ENCODE measurements at places on chromosomes 1 and 21.

DNA sequence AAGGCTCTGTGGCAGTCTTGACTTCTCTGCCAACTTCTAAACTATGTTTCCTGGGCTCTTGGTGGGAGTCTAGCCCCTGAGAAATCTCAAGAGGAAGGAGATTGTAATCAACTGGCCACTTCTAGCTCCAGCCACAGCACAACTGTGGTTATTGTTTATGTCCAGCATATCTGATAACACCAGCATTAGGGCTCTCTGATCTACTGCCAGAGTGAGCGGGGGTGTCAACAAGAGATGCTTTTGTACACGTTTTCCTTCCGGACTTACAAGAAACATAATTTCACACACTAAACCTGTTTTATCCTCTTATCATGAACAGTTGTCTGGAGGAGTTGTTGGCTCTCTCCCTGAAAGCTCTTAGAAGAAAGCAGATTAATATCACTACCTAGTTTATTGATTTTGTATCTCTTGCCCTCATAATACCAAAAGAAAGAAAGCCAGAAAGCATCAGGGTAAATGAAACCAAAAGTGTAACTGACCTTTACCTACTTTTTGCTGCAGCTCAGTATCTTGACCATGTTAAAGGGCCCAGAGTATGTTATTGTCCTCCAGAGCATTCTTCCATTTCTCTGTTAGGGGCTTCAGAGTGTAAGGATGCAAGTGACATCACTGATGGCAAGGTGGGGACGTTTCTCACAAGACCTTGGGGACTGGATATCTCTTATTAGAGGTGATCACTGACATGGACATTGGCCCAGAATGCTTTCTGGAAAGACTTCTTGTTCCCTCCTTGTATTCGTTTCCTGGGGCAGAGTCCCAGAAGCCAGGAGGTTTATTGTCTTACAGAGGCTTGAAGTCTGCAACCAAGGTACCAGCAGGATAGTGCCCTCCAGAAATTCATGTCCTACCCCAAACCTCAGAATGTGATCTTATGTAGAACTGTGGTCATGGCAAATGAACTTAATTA lies 9.6 kb upstream of the SH2D1B start:
- no peak for DNase-seq

GRCh38 chr1:21165076-21165475 lies 11.6 kb downstream of the EIF4G3 start:
- no peak for DNase-seq

DNA sequence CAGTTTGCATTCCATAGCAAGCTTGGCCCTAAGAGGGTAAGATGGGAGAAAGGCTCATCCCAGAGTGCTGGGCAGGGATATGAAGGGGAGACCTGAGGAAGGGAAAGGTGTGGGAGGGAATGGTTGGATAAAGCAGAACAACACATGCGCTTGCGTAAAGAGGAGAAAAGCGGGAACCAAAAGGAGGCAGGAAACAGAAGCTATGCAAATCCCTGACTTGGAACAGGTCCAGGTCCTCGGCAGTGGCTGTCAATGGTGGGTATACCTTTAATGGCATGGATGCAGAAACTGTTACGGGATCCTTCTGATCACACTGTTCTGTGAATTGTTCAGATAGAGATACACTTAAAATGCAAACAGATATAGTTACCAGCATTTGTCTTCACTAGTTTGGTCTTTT lies 455.6 kb downstream of the SIPA1L2 start:
- DNase-seq: no peak

DNA sequence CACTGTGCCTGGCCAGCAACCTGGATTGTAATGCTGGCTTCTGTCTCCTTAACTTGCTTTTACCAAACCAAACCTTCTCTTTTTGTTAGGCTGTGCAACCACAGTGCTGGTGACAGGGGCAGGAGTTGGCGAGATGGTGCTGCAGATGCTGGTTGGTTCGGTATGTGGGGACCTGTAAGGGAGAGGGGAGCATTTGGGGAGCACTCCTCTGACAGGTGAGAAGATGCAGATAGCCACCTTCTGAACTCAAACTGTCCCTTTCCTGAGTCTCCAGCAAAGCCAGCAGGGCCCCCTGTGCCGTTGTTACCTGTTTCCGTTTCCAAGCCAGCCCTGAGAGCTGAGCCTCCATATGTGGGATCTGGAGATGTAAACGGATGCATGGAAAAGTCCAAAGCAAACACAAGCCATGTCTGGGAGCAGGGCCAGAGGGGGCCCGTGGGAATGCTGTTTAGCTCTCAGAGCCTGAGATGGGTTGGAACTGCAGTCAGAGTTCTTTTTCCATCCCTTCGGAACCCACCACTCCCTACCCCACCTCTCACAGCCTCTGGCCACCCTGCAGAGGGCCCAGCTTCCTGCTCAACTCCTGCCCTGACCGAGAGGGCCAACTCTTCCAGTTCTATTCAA lies 34.0 kb downstream of the ELK4 start:
- no peak for DNase-seq

DNA sequence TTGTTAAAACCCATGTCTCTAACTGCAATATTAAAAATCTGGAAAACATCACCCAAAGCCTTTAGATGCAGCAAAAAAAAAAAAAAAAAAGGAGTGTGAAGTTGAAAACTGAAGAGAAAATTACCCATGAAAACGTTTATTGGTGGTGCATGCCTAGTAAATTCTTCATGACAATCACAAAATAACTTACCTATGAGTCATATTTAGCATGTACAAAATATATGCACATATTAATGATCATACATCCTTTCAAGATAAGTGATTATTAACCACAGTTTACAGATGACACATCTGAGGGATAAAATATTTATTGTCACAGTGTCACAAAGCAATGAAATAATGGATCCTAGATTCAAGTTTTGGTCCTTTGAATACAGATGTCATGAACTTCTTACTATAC lies 505.2 kb upstream of the NR5A2 start:
- DNase-seq: peak; percentile 15

DNA sequence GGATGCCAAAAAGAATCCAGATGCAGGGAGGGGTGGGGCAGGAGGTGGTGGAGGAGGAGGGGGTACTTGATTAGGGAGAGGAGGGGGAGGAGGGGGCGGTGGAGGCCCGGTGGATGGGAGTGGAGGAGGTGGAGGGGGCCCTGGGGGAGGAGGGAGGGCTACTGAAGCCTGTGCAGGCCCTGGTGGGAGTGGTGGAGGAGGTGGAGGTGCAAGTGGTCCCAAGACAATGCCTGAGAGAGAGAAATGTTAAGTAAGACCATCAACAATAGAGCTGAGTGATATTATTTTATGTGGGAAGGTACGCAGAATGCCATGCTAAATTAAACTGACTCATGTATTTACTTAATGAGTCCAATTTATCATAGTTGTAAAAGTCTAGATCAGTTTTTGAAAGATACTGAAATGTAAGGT lies 86.8 kb upstream of the LBR start:
- DNase-seq: no peak

GRCh38 chr1:31019401-31019800 lies 46.1 kb downstream of the PUM1 start:
- no peak for DNase-seq
